ENCODE measurements at places on chromosomes 3 and 15.

DNA sequence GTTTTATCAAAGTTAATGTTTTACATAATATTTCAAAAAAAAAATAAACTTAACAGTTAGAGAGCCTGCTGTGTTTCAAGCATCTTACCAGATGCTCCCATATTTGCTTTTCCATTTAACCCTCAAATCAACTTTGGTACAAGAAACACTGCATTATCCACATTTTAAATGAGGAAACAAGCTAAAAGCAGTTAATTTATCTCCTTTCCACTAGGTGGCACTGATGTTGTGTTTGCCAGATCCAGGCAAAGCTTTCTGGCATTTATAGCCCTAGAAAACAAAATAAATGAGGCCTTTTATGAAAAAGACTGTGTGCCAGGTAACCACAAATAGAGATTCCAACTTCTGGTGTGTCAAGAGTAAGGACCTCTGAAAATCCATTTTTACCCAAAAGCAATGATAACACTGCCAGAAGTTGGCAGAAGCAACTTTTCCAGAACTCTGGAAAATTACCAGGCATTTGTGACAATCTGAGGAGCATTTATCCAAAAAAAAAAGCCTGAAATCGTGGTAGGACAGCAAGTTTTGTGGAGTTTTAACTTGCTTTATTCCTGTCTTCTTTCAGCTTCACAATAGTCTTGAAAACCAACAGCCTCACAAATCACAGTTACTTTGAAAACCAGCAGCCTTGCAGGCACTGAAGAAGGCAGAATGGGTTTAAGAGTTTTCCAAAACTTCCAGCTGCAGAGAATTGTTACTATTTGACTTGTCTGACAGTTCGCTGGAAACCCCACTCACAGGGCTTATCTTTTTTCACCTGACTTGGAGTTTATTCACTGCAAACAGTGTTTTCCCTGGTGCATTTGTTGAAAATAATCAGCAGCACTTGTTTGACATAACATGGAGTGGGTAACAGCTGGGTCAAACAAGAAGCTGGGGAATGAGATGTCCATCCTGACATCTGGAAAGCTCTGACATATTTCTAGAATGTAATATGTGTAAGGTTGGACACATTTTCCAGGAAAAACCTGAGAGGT lies 9.2 kb downstream of the FAM162A start:
- no peak for DNase-seq
- H3K4me1 ChIP-seq, result no peaks in the 10 kb centered on the region
- H3K27me3 ChIP-seq, result no peaks in the 10 kb centered on the region
- no peaks in the 10 kb centered on the region for H3K36me3 ChIP-seq

DNA sequence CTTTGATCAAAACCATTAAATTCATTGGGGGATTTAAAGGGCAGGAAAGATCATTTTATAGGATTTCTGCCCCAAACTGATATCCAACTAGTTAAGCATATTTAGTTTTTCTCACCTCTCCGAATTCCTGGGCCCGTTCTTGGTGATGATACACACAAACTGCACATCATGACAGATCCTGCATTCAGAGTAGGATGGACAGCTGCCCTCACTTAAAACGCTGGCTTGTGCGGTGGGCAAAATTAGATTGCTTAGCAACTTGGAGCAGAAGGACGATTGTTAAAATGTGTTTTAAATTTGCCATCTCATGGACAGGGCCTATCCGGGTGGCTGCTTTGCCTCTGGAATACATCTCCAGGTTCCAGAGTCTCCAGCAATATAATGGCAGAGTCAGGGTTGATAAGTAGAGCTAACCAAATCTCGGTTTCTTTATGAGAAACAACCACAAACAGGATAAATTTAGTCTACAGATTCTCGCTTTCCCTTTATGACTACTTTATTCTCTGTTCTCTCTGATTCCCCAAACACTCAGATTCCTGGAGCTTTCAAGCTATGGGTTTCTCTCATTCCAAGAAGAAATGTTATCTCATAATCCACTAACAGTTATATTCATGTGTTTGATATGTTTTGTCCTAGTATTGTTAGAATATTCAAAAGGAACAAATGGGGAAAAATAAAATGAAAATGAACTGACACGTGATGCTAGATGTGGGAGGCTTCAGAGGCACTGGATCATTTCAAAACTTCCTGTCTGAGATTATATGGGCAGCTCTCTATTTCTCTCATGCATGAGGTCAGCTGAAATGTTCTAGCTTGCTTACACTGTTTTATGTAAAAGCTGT lies 1014.1 kb upstream of the SEMA6D start:
- DNase-seq, result no peak
- no peaks in the 10 kb centered on the region for H3K27me3 ChIP-seq
- no peak overlapping the region for H3K4me3 ChIP-seq
- H3K36me3 ChIP-seq, result no peaks in the 10 kb centered on the region

- H3K4me3 ChIP-seq, result no peak overlapping the region
- H3K27ac ChIP-seq, result no peak overlapping the region
- H3K27me3 ChIP-seq, result no peaks in the 10 kb centered on the region
- DNase-seq, result no peak
These were observed 15.5 kb downstream of the SRPRB start for GRCh38 chr3:133820889-133821675.

GRCh38 chr3:65094723-65095122 lies 406.9 kb upstream of the ADAMTS9 start:
- no peak overlapping the region for H3K4me3 ChIP-seq
- H3K4me1 ChIP-seq, result no peaks in the 10 kb centered on the region
- H3K36me3 ChIP-seq, result no peaks in the 10 kb centered on the region
- no peak overlapping the region for H3K27ac ChIP-seq
- DNase-seq, result no peak
- no peaks in the 10 kb centered on the region for H3K27me3 ChIP-seq

GRCh38 chr3:48918388-48919214 lies at the start of gene ARIH2:
TSS of gene ARIH2 (plus strand) at chr3:48918842. CDS start at chr3:48927559, 8,717 bp downstream.
- peak; percentile 95 for DNase-seq
- no peaks in the 10 kb centered on the region for H3K27me3 ChIP-seq
- H3K4me3 ChIP-seq, result peak within 1 kb of the TSS; percentile 63
